Activated CD4-positive, CD25-positive, alpha-beta regulatory T cell (primary cell): ENCODE measurements at places on chromosomes 6 and 20.

- no peak for DNase-seq
Observed at GRCh38 chr6:14583826-14584225, 466.3 kb downstream of the CD83 start.

- no peak for DNase-seq
Observed at GRCh38 chr20:20338133-20338730, 29.7 kb upstream of the INSM1 start.

GRCh38 chr6:16388488-16388887, 150.1 kb downstream of the GMPR start:
- no peak for DNase-seq

GRCh38 chr20:49769048-49769581, 43.5 kb upstream of the SLC9A8 start:
- no peak for DNase-seq

DNA sequence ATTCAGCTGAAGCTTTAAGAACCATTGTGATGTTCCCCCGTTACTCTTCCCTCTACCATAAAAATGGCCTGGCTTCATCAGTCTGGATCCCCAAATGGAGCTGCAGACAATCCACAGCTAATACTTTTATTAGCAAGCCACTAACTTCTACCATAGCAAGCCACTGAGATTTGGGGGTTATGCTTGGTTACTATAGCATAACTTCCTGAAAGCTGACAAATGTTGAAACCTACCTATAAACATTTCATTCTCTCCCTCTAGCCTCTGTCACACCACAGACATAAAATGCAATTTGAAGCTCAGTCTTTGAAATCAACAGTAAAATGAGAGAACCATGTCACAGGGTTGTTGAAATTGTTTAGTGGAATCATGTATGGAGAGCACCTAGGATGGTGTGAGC, 3.0 kb upstream of the HTR1E start:
- no peak for DNase-seq

- no peak for DNase-seq
Observed at GRCh38 chr20:54173653-54174456, at the start of gene CYP24A1. Gene CYP24A1 (minus strand): TSS chr20:54173986. CDS start chr20:54173579, 407 bp downstream.

DNA sequence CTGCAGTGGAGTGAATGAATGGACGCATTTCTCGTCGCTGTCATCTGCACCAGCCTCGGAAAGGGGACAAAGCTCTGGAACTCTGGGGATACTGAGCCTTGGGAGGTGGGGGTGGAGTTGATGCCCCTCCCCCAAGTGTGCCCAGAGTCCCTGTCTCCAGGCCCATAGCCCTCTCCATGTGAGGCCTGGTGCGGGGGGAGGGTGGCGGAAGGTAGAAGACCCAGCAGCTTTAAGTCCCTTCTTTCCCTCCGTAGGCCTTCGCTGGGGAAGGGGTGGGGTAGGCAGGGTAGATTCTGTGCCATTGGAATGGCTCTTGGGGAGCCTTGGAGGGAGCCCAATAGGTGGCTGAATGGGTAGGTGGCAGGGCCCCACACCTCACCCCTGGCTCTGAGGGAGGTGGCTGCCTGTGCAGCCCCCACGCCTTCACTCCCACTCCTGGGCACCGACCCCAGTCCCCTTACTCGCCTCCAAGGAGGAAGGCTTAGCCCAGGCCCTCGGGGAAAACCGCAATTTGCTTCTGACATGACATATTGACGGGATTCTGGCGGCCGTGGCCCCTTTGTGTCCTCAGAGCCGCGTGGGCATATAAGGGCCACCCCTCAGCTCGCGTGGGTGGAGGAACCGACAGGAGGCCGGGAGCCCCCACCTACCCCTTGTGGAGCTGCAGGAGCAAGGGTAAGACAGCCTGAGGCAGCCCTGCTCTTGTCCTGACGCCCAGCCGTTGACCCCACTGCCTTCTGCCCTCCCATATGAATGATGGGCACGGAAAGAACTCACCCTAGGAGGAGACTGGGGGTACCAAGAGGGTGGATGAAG, at the start of gene BPIFB3:
TSS of gene BPIFB3 (plus strand) at position 613 of the 816 bp plus-strand sequence. CDS start 1,533 bp downstream, outside the sequence.
- DNase-seq: no peak

GRCh38 chr20:32507998-32508774, 76.9 kb downstream of the NOL4L start:
- no peak for DNase-seq

GRCh38 chr20:2866236-2866635, 7.0 kb upstream of the PTPRA start:
- DNase-seq: no peak

GRCh38 chr6:71879016-71879415, 7.3 kb upstream of the RIMS1 start:
- no peak for DNase-seq

GRCh38 chr20:44924541-44924940, 14.7 kb downstream of the PABPC1L start:
- no peak for DNase-seq

DNA sequence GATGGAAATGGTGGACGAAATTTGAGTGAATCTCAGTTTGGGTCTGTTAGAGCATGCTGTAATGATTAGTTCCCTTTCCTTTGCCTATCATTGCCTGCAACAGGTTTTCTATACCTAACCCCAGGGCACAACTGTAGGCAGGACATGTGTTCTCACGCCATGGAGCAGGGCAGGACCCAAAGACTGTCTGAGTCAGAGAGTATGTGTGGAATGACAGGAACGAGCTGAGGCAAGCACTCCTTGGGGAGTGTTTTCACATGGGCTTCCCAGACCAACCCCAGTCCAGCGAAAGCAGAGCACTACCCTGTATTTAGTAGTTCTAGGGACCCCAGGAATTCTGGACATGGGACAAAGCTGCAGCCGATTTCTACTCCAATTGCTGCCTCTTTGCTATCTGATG, 234.2 kb downstream of the HACE1 start:
- no peak for DNase-seq

GRCh38 chr6:140977403-140977802, 1155.3 kb upstream of the GJE1 start:
- DNase-seq: no peak

DNA sequence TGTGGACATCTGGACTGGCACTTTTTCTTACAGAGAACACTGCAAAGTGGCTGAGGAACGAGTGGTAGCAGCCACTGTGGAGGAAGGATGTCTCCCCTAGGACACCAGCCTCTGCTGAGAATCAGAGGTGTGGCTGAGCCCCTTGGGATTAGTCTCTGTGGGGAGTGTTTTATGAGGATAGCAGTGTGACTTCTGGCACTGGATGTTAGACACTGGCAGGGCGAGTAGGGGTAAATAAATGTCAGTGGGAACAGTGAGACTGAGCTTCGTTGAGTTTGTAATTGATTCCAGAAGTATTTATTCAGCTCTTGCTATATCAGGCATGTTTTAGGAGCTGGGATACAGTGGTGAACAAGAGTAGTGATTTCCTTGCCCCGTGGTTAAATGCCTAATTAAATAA, 124.0 kb downstream of the JARID2 start:
- DNase-seq: no peak

- no peak for DNase-seq
Observed at GRCh38 chr6:6179858-6180623, 140.4 kb downstream of the F13A1 start.

DNA sequence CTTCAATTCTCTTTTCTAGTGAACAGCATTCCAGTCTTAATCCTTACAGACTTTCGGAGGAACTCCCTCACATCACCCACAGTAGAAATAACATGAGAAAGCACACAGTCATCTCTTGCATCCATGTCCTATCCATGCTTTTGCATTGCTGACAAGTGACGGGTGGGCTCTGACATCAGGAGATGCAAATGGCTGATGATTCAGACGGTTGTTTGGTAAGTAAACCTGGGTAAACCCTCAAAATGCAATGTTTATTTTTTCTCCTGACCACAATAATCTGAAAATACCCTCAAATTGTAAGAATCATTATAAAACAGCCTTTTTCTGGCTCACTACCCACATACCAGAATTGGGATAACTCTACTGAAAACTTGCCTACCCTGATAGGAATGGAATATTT, 792.0 kb downstream of the MAFB start:
- DNase-seq: no peak

DNA sequence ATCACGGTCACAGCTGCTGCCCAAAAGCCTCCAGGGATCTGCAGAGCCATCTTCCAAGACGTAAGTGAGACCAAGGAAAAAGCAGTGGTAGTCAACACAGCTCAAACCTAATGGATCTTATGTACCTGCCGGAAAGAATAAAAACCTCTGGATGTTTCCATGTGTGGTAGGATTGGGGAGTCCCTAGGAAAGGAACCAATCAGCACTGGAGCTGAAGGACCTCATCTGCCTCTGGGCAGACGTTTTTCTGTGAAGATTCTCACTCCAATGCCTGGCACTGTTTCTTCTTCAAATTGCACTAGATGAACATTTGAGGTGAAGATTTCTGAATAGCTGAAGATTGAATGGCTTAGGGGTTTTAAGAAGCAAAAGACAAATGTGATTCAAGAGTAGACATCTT, at the start of gene HLA-DQB2:
TSS of gene HLA-DQB2 (minus strand) at position 112 of the 400 bp plus-strand sequence. CDS start at position 50, 62 bp downstream.
- no peak for DNase-seq

DNA sequence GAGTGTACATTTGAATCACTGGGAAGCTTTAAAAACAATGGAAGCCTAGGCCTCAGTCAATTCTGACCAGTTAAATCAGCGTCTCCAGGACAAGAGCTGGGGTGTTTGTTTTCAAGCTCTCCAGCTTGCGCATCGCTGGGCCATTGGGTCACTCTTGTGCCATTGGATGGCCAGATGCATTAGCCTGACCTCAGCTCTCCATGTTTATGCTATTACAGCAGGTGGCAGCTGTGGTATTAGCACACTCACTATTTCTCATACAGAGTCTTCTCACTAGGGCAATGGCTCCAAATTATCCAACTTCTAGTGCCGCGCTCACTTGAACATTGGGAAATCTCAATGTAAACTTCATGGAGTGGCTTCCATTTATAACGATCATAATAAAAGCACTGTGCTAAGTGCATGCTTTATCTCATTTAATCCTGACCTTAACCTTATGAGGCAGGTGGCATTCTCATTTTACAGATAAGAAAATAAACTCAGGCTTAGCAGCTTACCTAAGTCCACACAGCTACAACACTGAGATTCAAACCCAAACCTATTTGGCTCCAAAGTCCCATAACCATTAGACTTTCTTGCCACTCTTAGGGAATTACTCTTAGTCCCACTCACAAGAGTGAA, 108.8 kb downstream of the PPP1R14C start:
- DNase-seq: no peak

GRCh38 chr6:155544677-155545076, 89.0 kb upstream of the NOX3 start:
- no peak for DNase-seq

- DNase-seq: no peak
Observed at GRCh38 chr20:64216036-64216435, 39.5 kb upstream of the PCMTD2 start.

GRCh38 chr6:9675122-9675521, 739.8 kb downstream of the TFAP2A start:
- DNase-seq: no peak

- no peak for DNase-seq
Observed at GRCh38 chr6:73394577-73395354, at the start of gene DDX43. Gene DDX43 (plus strand): TSS chr6:73394828. CDS start chr6:73394906, 78 bp downstream.

GRCh38 chr20:52681288-52681687, 290.9 kb upstream of the TSHZ2 start:
- DNase-seq: no peak

DNA sequence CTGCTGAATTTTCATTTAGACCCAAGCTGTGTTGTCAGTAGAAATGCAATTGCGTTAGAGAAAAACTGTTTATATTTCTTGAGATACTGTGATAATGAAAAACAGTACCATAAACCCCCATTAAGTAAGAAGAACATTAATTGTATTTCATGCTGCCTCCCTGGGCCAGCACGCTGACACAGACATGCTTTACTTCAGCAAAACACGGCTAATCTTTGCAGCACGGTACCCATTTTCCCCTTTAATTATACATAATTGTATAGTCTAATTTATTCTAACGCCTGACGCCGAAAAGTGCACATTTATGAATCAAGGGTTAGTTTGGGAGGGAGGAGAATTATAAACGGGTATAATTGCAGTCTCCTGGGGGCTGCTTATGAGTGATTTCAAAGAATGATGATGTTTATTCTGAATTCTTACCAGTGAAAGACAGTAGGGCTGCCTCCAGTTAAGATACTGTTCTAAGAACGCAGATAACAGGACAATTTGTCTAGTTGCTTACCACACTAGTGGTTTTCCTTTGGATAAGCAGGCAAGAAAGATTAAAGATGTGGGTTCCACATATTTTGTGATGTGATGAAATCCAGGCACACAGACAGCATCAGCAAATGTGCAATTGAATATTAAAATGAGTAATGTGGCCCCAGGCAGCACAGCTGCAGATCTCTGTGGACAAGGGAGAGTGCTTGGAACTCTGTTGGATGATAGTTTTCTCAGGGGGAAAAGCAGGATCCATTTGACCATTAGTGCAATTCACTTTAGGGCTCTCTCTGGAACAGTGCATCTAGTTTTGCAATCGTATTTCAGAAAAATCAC, 4.7 kb upstream of the SULF2 start:
- no peak for DNase-seq

GRCh38 chr6:14707971-14708465, 537.9 kb upstream of the JARID2 start:
- DNase-seq: no peak

DNA sequence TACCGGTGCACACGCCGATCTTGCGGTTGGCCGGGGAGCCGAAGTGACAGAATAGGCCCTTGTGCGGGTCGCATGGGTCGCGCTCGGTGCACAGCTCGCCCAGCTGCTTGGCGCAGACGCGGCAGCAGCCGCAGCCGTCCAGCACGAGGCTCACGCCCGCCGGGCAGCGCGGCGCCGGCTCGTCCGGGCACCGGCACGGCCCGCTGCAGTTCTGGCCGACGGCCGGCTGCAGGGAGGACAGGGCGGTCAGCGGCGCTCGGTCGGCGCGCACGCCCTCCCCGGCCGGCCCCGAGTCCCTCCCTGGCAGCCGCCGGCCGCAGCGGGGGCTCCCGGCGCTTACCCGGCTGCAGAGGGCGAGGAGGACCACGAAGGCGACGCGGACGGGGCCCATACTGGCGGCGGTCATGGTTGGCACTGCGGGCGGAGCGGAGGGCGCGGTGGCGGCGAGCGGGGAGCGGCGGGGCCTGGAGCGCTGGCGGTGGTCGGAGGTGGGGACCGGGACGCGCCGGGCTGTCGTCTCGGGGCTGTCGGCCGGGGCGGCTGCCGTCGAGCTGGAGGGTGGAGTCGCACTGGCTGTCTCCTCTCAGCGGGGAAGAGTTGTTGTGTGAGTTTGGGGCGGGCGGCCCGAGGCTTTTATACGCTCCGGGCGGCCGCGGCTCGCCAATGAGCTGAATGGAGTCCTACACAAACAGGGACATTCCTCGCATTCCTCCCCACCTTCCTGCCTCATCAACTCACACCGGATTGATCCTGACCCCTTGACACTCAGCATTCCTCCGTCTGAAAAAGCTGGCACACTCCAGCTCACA, at the start of gene CCN2:
TSS of gene CCN2 (minus strand) at position 606 of the 809 bp plus-strand sequence. CDS start at position 406, 200 bp downstream.
- DNase-seq: no peak

- DNase-seq: no peak
Observed at GRCh38 chr6:15366003-15366535, 120.2 kb downstream of the JARID2 start.

DNA sequence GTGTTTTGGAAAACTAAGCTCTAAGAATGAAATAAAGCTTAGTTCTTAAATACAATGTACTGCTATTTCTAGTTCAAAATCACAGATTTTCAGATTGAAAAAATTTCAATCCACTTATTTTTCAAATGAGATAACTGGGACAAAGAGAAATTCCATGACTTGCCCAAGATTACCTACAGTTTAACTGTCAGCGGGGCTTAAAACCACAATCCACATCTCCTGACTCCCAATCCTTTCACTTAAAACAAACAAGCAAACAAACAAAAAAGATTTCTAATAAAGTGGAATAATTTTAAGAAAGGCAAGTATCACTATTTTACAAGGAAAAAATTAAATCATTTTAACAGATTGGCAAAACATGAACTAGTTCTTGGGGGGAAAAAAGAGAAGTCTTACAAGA, 4.2 kb downstream of the PHIP start:
- no peak for DNase-seq
